ENCODE measurements at places on chromosomes 3 and 15. TPM values are rescaled to one million over a fixed set of nuclear protein-coding genes. Genes with fewer than 3 reads are reported as not detected.

The GCSAM gene
- under 0.01 TPM for total RNA-seq

The CCDC13 gene
- 0.71 TPM for total RNA-seq

The COPG1 gene
- total RNA-seq, result 230 TPM

The LYZL4 gene
- total RNA-seq, result not detected

The SCN11A gene
- under 0.01 TPM for total RNA-seq

The AGBL1 gene
- total RNA-seq, result not detected

The HTD2 gene
- 9.9 TPM for total RNA-seq

The TCAIM gene
- total RNA-seq, result 30.6 TPM

The FOXB1 gene
- not detected for total RNA-seq

The SLC12A8 gene
- total RNA-seq, result 16.1 TPM

The ZNF639 gene
- total RNA-seq, result 62.2 TPM

The AADAC gene
- not detected for total RNA-seq

The ACTL6A gene
- total RNA-seq, result 139 TPM

The ZNF774 gene
- 8.5 TPM for total RNA-seq

The SLC35G2 gene
- 5.8 TPM for total RNA-seq

The OXTR gene
- total RNA-seq, result 0.68 TPM

The HHATL gene
- total RNA-seq, result not detected

The KBTBD8 gene
- total RNA-seq, result 4.1 TPM

The PXK gene
- total RNA-seq, result 21.9 TPM

The LMAN1L gene
- total RNA-seq, result not detected

The TFRC gene
- total RNA-seq, result 166 TPM

The IL20RB gene
- total RNA-seq, result 183 TPM

The ZBTB47 gene
- total RNA-seq, result 20.6 TPM

The GOLGA8S gene
- total RNA-seq, result not detected

The ZIC1 gene
- not detected for total RNA-seq

The CIP2A gene
- total RNA-seq, result 1.4 TPM

The TTC21A gene
- total RNA-seq, result 0.34 TPM

The CORO2B gene
- under 0.01 TPM for total RNA-seq

The PRICKLE2 gene
- total RNA-seq, result 29.0 TPM

The CSTA gene
- total RNA-seq, result 450 TPM

The POPDC2 gene
- total RNA-seq, result 0.34 TPM

The SHF gene
- total RNA-seq, result 0.34 TPM

The C15orf39 gene
- total RNA-seq, result 2.7 TPM

Measured in nasal cavity respiratory epithelium epithelial cell of viscerocranial mucosa (primary cell).